ENCODE measurements at places on chromosomes 5 and 9.

DNA sequence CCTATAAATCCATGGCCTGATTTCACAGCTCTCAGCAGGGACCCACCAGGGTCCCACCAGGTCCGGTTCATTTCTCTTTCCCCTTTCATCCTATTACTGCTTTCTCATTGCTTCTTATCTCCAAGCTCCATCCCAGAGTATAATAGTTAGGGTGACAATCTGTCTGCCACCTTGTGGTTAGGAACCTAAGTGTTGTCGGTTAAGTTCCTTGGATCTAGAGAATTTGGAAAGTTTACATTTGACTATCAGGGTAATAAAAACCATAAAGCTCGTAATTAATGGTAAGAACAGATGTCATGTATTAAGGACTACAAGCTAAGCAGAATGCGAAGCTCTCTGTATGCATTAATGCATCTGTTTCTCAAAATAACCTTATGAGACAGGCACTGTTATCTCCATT is 259.1 kb downstream of the SH3GL2 start:
- no peak for DNase-seq

- peak; percentile 70 for DNase-seq
Measured at GRCh38 chr5:115831163-115831768, 10.1 kb downstream of the ATG12 start.

- peak; percentile 37 for DNase-seq
Measured at GRCh38 chr9:3858961-3859360, 333.2 kb upstream of the RFX3 start.

GRCh38 chr9:89999534-90000370 is 394.9 kb downstream of the GADD45G start:
- peak; percentile 65 for DNase-seq

- DNase-seq = peak; percentile 61
Measured at GRCh38 chr9:124222918-124223720, 34.6 kb upstream of the NEK6 start.

DNA sequence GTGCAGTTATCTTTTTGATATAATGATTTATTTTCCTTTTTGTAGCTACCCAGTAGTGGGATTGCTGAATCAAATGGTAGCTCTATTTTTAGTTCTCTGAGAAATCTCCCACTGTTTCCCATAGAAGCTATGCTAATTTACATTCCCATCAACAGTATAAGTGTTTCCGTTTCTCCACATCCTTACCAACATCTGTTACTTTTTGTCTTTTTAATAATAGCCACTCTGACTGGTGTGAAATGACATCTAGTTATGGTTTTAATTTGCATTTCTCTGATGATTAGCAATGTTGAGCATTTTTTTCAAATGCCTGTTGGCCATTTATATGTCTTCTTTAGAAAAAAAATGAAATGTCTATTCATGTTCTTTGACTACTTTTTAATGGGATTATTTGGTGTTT is 94.7 kb downstream of the SERINC5 start:
- DNase-seq = no peak

DNA sequence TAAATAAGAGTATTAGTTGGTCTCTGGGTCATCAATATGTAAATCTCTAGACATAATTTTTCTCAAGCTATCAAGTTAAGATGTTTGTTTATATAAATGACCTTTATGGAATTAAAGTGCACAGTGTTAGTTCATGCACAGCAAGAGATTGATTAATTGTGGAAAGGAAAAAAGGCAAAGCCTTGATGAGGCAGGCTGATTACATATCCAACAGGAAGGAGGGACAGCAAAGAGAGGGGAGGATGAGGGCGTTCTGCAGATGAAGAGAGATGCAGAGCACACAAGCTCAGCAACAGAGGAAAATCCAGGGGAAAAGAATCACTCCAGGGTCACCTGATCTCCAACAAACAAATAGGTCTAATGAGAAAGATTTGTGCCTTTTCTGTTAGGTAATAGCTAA is 16.5 kb downstream of the NTRK2 start:
- no peak for DNase-seq

DNA sequence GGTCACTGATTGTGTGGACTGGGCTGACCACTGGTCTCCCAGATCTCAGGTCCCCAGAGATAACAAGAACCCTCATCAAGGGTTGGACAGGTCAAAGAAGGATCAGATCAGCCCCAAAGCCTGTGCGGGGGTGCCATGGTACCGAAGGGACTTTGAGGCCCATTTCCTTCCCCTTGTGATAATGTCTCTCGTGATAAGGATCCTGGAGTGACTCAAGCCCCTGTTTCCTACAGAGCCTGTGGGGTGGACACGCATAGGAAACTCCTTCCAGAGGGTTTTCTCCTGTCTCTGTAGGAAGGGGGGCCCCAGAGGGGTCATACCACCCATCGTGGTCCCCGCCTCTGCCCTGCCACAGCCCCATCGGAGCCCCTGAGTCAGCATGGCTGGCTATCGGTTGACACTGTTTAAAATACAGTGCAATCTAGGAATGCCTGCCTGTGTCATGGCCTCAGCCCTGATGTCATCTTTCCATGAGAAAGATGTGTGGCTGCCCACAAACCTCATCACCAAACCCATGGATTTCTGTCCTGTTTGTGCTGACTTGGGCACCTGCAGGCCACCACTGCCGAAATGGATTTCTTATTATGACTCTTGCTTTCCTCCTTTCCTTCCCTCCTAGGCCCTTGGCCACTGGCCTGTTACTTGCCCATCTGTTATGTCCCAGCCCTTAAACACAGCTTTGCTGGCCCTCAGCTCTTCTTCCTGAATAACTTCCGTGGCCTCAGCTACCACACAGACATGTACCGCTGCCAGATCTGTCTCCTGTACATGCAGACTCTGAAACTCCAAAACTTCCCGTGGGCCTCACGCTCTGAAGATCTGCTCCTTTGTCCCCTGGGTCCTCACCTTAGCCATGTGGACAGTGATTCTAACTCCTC is 2.9 kb upstream of the CSF2 start:
- DNase-seq = peak; percentile 57

GRCh38 chr9:115855458-115856133 is 298.0 kb upstream of the PAPPA start:
- DNase-seq = peak; percentile 11

GRCh38 chr5:61720829-61721228 is 388.8 kb downstream of the ZSWIM6 start:
- no peak for DNase-seq

GRCh38 chr5:43891112-43891511 is 288.1 kb downstream of the NNT start:
- DNase-seq = no peak

GRCh38 chr9:22731786-22732185 is 285.2 kb downstream of the DMRTA1 start:
- DNase-seq = no peak

DNA sequence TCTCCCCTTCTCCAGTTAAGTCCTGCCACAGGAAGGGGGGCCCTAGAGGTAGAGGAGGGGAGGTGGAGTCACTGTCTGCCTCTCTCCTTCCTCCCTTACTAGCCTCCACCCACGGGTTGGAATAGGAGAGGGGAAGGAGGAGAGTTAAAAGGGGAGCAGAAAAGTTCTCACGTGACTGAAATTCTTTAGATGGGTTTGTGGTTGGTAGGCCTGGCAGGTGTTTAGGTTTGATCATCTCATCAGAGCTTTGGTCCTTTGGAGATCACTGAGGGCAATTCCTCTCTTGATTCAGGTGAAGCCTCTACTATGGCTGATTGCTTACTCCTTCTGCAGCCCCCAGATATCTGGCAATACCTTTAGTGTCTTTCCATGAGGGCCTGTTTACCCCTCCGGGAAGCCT is 24.9 kb upstream of the C5orf63 start:
- no peak for DNase-seq

- peak; percentile 96 for DNase-seq
Measured at GRCh38 chr5:73312146-73312871, 136.3 kb downstream of the FOXD1 start.

DNA sequence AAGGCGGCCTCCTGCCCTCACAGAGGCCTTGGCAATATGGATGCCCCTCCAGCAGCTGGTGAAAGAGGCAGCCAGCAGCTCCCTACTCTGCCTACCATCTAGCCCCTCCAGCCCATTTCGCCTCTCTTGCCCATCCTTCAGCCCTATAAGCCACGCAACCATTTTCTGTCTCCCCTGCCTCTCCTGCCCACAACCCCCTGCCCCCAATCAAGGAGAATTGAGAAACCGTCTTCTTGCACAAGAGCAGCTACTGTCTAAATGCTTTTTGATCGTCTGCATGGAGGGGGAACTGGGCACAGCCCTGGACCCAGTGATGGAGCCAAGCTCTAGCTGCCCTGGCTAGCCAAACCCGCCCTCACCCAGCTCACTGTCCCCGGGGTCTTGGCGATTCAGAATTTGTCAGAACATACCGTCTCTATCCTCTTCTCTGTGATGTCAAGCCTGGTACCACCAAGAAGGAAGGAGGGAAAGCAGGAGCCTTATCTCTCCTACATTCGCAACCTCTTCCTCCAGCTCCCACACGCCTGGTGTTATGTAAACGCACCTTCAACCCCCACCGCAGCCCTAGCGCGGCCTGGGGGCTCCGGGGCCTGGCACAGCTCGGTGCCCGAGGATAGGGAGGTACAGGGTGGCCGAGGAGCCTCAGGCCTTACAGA is 1.2 kb downstream of the SPRY4 start:
- DNase-seq = peak; percentile 39

- peak; percentile 84 for DNase-seq
Measured at GRCh38 chr5:139657363-139658321, 9.5 kb downstream of the CXXC5 start.

- no peak for DNase-seq
Measured at GRCh38 chr9:74071502-74071901, 425.6 kb upstream of the RORB start.

DNA sequence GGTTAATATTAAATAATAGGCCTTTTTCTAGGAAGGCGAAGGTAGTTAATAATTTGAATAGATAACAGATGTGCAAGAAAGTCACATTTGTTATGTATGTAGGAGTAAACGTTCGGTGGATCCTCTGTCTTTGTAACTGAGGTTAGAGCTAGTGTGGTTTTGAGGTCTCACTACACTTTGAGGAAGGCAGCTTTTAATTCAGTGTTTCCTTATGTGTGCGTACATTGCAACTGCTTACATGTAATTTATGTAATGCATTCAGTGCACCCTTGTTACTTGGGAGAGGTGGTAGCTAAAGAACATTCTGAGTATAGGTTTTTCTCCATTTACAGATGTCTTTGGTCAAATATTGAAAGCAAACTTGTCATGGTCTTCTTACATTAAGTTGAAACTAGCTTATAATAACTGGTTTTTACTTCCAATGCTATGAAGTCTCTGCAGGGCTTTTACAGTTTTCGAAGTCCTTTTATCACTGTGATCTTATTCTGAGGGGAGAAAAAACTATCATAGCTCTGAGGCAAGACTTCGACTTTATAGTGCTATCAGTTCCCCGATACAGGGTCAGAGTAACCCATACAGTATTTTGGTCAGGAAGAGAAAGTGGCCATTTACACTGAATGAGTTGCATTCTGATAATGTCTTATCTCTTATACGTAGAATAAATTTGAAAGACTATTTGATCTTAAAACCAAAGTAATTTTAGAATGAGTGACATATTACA is 45.7 kb downstream of the TGFBR1 start:
- DNase-seq = no peak

GRCh38 chr5:53291528-53291927 is 182.0 kb upstream of the MOCS2 start:
- DNase-seq = peak; percentile 20

DNA sequence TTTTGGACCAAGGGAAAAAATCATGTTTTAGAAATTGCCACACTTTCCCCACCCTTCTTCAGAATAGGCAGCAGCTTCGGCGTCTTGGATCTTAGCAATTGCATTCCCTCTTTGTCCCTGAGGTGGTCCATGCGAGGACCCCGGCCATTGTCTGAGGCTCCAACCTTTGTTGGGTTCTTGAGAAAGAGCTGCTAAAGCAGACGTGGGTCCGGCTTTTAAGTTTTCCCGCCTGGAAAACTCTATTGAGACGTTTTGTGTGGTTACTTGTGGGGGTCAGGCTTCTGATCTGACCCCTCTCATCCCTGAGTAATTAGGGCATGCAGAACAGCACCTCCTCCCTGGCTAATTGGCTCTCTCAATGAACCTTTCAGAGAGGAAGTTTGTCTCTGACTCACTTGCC is 509.6 kb upstream of the TNC start:
- no peak for DNase-seq

DNA sequence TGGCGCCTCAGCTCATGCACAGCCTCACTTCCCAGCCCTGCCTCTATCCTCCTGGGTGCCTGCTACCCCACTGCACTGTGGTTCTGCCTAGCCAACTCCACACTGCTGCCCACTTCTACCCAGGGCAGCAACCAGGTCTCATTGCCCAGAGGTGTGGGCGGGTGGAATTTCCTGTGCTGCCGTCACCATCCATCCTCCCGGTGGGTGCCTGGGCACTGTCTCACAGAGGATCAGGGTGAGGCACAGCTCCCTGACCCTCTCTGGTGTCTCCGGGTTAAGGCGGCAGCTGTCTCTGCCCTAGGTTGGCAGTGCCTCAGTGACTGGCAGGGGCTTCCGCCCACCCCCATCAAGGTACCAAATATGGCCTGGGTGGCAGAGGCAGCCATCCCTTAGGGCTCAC is 4.3 kb upstream of the MTMR12 start:
- DNase-seq = peak; percentile 31

Data from GM23248 (cell line).